Eye (tissue), 1 donor: ENCODE measurements at places on chromosomes 12 and 14.

- DNase-seq, result peak; percentile 55
These were observed 953 bp upstream of the NXPH4 start for GRCh38 chr12:57215668-57216013.

GRCh38 chr12:108457006-108457733, 57.9 kb upstream of the FICD start:
- peak; percentile 73 for DNase-seq

DNA sequence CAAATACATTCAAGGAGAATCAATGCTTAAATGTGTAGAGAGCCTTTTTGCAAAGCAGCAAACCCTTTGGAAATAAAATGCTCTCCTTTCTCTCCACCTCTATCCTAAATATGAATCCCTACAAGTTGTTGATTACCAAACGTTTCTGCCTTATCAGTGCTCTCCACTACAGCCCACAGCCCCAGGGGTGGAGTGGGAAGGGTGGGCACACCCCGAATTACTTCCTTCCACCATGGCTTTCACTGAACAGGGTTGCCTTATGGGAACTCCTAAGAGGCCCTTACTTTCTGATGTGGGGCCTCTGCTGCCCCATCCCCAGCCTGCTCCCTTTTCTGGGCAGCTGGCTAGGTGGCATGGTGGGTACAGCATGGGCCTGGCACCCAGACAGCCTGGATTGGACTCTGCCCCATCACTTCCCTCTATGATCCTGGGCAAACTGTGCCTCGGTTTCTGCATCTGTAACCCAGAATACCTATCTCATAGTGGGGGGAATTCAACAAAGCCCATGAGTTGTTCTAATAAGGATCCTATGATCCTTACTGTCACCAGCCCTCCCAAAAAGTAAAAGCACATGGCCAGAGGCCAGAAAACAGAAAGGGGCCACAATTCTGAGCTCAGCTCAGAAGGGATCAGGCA, 16.1 kb downstream of the AK7 start:
- no peak for DNase-seq

GRCh38 chr14:25226214-25226613, 176.3 kb upstream of the STXBP6 start:
- no peak for DNase-seq

DNA sequence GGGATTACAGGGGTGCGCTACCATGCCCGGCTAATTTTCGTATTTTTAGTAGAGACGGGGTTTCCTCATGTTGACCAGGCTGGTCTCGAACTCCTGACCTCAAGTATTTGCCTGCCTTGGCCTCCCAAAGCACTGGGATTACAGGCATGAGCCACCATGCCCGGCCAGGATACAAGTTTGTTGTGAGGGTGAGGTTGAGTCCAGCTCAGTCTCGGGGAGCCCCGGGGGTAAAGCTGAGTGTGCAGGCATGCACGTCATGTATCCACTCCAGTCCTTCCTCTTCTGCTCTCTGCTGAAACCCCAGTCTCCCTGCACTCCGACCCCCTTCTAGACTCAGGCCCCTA, 369 bp downstream of the HPD start:
- no peak for DNase-seq

- peak; percentile 86 for DNase-seq
These were observed 40.8 kb downstream of the CCDC88C start for GRCh38 chr14:91376547-91377477.

DNA sequence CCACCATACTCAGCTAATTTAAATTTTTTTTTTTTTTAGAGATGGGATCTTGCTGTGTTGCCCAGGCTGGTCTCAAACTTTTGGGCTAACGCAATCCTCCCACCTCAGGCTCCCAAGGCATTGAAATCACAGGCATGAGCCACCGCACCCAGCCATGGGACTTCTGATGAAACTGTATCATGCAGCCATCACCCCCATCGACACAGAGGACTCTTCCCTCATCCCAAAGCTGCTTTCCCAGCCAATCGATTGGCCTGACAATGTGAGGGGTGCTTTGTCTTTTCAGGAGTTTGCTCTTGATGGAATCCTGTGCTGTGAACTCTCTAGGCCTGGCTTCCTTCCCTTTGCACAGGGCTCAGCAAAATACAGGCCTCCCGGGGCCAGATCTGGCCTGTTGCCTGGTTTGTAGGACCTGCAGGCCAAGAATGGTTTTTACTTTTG, 59.6 kb upstream of the NCOR2 start:
- peak; percentile 57 for DNase-seq

- no peak for DNase-seq
These were observed 35.3 kb downstream of the GAS2L3 start for GRCh38 chr12:100608776-100609175.

- no peak for DNase-seq
These were observed 18.8 kb downstream of the EGLN3 start for GRCh38 chr14:33932033-33932432.

DNA sequence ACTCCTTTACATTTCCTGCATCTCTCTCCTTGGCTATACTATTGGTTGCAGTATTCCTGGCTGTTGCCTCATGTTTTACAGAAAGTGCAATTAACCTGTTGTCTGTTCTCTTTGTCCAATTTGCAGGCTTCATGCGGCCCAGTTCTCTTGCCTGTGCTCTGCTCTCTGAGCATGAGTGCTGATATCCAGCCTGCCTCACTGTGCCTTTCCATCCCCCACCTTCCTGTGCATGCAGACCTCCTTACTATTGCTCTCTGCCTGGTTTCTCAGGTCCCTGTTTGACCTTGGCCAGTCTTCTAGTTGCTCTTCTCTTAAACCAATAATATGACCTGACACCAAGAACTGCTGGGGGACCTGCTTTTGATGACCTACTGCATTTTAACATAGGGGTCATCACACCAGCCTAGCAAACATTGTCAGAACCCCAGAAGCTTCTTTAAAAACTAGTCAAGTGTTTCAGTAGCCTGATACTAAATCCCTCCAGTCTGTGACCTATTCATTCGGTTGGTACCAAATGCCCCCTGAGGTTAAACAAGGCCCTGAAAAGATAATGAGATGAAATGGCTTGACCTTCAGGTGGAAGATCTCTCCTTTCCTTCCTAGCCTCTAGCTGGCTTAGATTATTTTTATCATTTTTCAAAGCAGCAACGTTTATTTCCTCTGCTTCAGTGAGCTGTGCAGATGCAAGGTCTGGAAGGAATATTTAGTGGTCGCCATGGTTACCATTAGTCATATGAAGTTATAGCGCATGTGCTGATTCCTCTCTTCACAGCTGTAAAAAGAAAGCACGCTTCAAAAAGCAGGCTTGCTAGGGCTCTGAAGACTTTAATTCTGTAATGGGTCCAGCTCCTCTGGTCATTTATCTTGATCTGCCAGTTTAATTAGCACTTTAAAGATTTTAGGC, 216.5 kb downstream of the PHLDA1 start:
- DNase-seq, result peak; percentile 89

DNA sequence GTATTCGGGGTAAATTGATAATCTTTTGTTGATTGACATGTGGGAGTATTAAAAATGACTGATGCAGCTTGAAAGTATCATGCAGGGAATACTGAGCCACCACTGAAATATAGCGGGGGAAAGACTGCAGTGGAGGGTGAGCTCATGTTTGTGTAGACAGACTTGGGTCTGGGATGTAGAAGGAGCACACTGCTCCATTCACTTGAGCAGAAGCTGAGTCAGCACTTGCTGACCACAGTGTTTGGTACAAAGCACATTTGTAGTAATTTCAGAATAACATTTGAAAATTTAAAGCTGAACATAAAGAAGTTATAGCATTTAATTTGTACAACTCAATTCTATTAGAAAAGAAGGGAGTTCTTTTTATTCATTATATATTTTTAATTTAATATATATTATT, 304.3 kb upstream of the PRICKLE1 start:
- DNase-seq, result peak; percentile 59

- peak; percentile 81 for DNase-seq
These were observed 208.8 kb downstream of the VRK1 start for GRCh38 chr14:97005934-97006333.

DNA sequence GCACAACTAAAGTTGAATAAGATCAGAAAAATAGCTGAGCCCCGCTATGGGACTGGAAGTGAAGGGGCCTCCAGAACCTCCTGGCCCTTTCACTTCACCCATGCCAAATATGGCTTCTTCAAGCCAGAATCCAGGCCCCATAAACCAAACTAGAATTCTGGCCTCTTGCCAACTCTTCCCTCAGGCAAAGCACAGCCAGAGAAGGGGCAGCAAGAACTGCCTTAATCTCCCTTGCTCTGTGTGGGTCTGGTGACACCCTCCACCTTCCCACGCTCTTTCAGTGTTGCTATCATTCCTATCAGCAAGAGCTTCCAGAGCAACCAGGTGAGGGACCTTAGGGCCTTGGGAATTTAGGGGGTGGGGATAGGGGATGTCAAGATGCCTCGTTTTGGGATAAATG, 3.1 kb upstream of the PNMA1 start:
- DNase-seq, result peak; percentile 67

GRCh38 chr12:12734561-12735071, 17.4 kb downstream of the CDKN1B start:
- no peak for DNase-seq

GRCh38 chr14:91186515-91187066, 57.9 kb downstream of the GPR68 start:
- DNase-seq, result no peak

DNA sequence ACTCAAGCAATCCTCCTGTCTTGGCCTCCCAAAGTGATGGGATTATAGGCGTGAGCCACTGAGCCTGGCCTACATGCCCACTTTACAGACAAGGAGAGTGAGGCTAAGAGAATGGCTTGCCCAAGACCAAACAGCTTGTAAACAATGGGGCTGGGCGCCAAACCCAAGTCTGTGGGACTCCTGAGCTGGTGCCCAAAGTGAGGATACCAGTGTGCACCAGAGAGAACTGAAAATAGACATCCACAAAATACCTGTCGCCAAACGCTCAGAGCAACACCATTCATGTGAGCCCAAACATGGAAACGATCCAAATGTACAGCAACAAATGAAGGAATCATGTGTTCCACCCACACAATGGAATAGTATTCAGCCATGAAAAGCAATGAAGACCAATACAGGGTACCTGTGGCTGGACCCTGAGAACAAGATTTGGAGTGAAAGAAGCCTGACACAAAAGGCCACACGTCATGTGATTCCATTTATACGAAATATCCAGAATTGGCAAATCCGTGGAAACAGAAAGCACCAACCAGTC, 38.2 kb downstream of the CCNK start:
- DNase-seq, result no peak

DNA sequence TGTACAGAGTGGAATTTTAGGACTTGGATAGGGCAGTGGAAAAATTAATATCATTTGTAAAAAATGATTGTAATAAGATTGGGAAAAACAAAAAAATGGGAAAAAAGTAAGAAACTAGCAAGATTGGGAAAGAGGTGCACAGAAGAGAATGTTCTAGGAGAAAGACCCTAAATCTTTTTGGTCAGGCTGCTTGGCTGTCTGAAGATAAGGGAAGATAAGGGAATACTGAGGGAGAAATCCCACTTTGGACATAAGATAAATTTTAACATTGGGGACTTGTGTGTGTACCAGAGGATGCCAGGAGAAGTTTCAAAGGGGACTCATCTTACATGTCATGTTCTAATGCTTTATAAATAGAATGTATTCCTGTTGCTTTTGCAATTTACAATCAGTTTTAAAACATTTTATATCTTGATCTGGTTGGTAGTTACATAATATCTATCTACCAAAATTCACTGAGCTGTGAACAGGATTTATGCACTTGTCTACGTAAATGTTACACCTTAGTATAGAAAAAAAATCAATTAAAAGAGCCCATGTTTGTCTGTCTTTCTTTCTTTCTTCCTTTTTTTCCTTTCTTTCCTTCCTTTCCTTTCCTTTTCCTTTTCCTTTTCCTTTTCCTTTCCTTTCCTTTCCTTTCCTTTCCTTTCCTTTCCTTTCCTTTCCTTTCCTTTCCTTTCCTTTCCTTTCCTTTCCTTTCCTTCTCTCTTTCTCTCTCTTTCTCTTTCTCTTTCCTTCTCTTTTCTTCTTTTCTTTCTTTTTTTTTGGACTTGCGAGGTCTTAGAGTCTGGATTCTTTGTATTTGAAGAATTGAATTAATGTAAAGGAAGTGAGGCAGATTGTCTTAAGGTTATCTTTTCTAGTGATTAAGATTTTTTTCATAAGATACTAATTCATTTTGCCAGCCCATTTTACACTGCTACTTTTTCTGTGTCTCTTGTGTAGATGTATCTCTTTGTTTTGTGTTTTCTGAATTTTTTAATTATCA, 66.1 kb downstream of the KTN1 start:
- no peak for DNase-seq

- peak; percentile 98 for DNase-seq
These were observed at the start of the genes SOCS4 and WDHD1 for GRCh38 chr14:55026793-55027561. Gene SOCS4 (plus strand): TSS chr14:55027236. CDS start chr14:55043042, 15,806 bp downstream. Gene WDHD1 (minus strand): TSS chr14:55027099. CDS start chr14:55026787, 312 bp downstream.

GRCh38 chr12:96053476-96054243, 18.3 kb upstream of the LTA4H start:
- DNase-seq, result no peak

GRCh38 chr12:19209661-19210060, 80.1 kb downstream of the PLEKHA5 start:
- no peak for DNase-seq

DNA sequence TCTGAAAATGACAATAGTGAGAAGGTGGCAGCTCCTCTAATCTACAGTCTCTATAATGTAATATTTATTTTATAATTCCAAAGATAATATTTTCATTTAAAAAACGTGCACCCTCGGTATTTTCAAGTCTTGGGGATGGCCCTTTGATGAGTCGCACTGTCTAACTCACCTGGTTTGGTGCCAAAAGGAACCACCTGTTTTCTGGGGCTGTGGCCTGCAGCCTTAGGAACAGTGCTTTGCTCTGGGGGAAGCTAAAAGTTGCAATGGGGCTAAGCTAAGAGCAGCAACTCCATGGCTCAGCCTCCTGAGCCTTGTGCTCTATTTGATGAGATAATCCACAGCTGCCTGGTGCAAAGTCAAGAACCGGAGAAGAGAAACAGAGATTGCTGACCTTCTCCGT, 6.4 kb upstream of the ENDOU start:
- DNase-seq, result no peak

DNA sequence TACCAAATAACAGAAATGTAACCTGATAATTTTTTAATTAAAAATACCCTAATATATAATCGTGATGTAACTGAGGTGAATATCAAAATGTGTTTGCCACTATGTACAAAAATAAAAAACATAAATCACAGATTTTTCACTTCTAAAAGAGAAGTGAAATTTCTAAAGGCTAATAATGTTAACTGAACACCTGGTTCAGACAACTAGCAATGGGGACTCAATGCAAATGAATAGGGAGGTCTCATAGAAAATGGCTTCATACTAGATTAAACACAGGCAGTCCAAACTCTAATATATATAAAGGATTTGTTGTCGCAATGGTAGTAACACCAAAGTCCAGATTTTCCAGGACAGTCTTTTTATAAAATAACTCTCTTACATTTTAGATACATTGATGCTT, 365.4 kb upstream of the ATP2B1 start:
- no peak for DNase-seq

GRCh38 chr12:12682284-12682683, 13.7 kb downstream of the GPR19 start:
- no peak for DNase-seq

DNA sequence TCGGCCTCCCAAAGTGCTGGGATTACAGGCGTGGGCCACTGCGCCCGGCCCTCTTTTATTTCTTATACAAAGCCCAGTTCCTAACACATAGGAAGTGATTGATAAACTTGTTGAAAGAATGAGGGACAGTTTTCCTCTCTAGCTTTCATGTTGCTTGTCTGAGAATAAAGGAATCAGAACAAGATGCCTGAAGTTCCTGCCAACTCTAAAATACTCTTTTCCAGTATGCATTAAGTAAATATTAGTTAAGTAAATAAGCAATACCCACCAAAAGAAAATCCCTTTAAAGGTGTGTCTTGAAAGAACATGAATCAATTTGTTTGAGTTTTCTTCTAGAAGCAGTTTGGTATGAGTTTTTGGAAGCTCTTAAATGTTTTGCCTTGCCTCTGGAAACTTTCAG, 24.4 kb upstream of the CD27 start:
- DNase-seq, result no peak
